ENCODE measurements at places on chromosomes 7 and 10.

GRCh38 chr7:74400420-74401136 lies 53.1 kb upstream of the GTF2IRD1 start:
- no peak for DNase-seq

DNA sequence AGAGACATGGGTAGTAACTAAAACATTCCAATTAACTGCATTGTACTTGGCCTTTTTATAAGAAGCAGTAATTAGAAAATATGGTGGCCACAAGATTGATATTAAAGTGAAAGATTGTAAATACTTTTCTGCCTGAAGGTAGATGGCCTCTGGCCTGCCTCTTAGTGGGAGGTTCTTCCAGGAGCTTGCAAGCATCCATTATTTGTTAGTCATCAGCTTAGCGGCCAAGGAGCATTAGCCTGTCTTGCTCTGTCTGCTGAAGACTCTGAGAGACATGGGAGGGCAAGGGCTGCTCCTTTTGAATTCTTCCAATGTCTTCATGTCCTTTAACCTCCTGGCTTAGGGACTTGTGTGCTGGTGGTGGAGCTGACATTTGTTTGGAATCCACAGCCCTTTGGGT lies 80.4 kb downstream of the TCF7L2 start:
- no peak for DNase-seq

DNA sequence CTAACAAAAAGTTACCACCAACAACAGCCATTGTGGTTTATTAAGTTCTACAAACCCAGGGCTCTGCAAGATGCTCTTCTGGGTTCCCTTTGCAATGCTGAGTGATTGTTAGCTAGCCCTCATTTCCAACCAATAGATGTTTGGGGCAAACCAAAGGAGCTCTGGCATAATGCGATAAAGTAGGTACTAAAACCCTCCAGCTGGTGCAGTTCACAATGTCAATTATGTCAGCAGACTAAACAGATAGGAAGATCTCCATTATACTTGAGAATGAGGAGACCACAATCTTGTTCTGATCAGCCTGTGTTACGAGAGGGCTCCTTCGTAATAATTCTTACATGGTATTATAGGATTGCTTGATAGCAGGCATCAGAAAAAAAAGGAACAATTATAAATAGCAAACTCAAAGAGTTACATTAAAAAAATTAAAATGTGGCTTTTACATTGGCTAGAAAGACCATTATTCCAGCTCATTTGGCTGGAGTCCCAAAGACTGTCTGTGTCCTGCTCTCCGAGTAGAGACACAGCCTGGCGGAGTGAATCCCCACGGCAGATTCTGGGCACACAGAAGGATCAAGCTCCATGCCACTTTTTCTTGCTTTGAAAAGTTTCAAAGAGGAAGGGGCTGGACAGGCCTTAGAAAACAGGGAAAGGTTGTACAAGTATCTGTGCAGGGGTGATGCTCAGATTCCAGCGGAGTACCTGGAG lies 93.8 kb downstream of the ZRANB1 start:
- DNase-seq, result no peak

DNA sequence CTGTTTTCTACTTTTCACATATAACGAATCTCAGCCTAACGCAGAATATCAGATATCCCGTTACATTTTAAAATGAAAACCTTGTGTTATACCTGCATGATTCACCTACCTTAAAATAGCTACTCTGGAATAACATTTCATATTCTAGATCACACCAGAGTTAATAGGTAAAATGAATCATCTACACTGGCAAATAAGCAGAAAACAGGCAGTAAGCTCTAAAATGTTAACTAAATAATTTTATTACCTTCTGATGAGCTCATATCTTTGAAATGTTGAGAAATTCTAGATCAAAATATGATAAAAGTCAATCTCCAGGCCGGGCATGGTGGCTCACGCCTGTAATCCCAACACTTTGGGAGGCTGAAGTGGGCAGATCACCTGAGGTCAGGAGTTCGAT lies 71.3 kb downstream of the CPEB3 start:
- no peak for DNase-seq

GRCh38 chr10:103578782-103579382 lies 85.4 kb downstream of the NEURL1 start:
- DNase-seq, result no peak

- no peak for DNase-seq
Measured at GRCh38 chr10:132492323-132493025, 45.1 kb upstream of the INPP5A start.

- DNase-seq, result no peak
Measured at GRCh38 chr10:98745645-98746044, 298.9 kb upstream of the HPS1 start.

- DNase-seq, result no peak
Measured at GRCh38 chr7:115869190-115869589, 161.4 kb downstream of the TFEC start.

- DNase-seq, result no peak
Measured at GRCh38 chr7:37353949-37354655, 94.6 kb downstream of the ELMO1 start.

DNA sequence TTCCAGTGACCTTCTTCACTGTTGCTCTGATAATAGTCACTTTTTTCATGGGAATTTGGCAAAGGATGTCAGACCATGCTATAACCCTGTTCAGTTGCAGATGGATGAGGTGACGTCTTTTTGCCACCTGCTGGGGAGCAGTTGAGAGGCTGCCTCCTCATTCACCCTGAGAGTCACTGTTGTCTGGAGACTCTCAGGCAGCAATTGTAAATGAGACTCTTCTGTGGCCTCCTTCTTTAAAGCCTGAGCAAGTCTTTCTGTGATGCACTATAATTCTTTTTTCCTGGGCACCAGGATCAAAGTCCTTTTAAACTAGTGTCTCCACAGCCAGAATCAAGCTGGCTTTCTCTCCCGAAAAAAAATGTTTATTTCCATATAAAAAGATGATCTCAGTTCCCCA lies 345.1 kb downstream of the ARL4A start:
- DNase-seq, result no peak

All from naive B cell (primary cell).